Inflammatory macrophage treated with lipopolysaccharide for 1 hour (primary cell): ENCODE measurements at places on chromosomes 7 and 10.

- DNase-seq, result no peak
Observed at GRCh38 chr7:48428091-48428684, 256.9 kb downstream of the ABCA13 start.

DNA sequence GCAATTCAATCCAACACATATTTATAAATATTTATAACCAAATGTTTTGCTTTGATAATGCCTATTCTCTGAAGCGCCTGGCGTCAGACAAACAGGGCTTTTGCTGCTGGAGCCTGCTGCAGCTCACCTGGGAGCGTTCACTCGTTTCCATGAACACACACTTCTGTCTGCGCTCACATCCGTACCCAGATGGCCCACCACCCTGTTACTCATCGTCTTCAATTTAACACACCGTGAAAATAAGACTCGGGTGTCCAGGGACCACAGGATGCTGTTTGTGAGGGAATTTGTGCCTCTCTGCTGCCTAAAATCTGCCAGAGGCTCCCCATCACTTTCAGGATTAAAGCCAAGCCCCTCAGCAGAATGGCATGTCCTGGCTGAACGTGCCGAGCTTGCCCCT, 74.1 kb downstream of the SLIT1 start:
- no peak for DNase-seq

DNA sequence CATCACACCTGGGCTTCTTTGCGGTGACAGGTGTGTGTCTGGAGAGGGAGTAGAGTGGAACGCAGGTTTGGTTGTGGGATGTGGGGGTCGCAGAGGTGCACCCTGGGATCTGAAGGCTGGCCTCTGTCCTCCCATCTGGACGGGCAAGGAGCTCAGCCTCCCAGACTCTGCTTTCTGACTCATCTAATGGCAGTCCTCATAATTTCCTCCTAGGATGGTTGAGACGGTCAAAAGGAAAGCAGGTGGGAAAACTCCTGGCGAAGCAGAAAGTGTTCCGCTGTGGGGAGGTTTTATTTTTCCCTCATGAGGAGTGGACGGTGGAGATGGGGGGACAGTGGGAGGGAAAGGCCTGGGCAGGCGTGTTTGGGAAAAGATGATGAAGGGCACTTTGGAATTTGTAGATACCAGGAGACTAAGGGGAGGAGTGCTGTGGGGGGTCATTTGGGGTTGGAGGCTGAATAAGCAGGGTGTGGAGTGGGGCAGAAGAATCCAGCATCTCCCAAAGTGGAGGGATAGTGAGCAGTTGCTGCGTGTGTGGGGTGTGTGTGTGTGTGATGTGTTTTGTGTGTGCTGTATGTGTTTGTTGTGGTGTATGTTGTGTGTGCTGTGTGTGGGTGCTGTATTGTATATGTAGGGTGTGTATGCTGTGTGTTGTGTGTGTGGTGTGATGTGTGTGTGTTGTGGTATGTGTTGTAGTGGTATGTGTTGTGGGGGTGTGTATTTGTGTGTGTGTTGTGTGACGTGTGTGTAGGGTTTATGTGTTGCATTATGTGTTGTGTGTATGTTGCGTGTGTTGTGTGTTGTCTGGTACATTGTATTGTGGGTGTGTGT, 97.2 kb upstream of the PODXL start:
- no peak for DNase-seq

DNA sequence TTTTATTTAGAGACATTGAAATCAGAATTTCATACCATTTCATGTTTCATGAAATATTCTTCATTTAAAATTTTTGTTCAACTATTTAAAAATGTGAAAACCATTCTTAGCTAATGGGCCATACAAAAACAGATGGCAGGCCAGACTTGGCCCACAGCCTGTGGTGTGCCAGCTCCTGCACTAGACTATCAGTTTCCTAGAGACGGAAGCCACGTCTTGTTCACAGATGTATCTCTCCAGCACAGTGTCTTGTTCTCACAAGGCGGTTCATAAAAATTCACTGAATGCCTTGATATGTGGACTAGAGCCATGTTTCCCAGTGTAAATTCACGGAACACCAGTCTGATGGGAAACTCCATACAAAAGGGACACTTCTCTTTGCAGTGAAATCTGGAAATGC, 216.0 kb downstream of the KCNMA1 start:
- no peak for DNase-seq

GRCh38 chr10:99395750-99396445, 34.5 kb downstream of the GOT1 start:
- DNase-seq, result no peak

DNA sequence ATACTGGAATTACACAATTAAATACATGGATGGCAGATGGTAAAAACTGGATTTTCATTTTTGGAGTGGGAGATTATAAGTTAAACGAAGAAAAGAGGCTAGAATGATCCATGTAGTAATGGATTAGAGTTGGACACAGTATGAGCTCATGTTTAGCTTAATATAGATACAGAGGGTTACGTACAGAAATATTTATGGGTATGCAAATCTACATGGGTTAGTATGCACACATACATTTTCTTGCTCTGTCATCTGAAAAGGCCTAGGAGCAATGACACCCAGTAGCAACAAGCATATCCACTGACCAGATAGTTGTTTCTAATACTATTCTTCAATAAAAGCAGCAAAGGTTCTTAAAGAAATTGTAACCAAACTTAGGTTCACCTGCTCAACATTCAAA, 366.4 kb downstream of the SEMA3D start:
- no peak for DNase-seq

GRCh38 chr7:129017933-129018538, 36.9 kb downstream of the TNPO3 start:
- no peak for DNase-seq

GRCh38 chr10:65194555-65194954, 1673.4 kb downstream of the REEP3 start:
- DNase-seq, result no peak

GRCh38 chr10:2777666-2778355, 289.5 kb upstream of the PFKP start:
- no peak for DNase-seq

DNA sequence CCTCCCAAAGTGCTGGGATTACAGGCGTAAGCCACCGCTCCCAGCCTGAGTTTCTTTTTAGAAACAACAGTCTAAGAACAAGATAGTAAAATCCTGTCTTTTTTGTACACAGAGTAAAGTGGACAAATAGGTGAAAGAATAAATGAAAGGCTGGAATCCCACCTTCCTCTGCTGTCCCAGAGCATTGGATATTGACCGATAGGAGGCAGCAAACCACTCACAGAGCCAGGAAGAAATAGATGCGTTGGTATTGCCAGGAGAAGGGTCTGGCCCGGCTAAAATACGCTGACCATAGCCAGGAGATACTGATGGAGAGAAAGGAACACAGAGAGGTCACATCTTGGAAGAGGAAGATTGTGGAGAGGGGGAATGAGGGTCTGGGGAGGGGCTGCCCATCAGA, 11.4 kb upstream of the ZNF12 start:
- no peak for DNase-seq

GRCh38 chr7:141754939-141755338, 9.0 kb upstream of the TAS2R3 start:
- peak; percentile 66 for DNase-seq

GRCh38 chr10:20809631-20810030, 87.5 kb downstream of the NEBL start:
- no peak for DNase-seq

DNA sequence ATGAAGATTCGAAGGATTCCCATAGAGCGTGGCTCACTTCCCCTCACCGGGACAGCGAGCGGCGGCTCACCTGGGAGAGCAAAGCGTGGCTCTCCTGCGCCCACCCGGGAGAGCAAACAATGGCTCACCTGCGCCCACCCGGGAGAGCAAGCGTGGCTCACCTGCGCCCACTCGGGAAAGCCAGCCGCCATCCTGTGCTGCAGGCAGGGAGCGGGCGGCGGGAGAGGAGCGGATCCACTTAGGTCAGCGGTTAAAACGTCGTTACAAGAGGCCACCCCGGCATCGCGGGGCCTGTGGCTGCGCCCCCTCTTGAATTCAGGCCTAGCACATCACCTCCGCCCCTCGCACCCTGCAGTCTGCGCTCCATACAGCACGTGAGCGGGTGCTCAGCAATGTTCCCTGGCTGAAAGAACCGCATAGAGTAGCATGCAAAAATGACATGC, 461 bp upstream of the FIGNL1 start:
- DNase-seq, result no peak

DNA sequence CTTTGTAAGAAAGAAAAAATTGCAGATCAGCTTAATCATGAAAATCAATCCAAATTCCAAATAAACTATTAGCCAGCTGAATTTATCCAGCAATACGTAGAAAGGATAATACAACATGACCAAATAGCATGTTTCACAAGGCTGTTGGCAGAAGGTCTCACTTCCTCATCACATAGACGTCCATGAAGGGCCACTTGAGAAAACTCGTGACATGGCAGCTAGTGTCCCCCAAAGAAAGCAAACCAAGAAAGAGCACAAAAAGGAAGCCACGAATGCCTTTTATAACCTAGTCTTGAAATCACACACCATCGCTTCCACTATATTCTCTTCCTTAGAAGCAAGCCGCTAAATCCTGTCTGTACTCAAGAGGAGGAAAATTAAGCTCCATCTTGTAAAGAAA, 105.6 kb upstream of the NRBF2 start:
- peak; percentile 58 for DNase-seq

- no peak for DNase-seq
Observed at GRCh38 chr7:139630643-139631519, 107.4 kb downstream of the CLEC2L start.

DNA sequence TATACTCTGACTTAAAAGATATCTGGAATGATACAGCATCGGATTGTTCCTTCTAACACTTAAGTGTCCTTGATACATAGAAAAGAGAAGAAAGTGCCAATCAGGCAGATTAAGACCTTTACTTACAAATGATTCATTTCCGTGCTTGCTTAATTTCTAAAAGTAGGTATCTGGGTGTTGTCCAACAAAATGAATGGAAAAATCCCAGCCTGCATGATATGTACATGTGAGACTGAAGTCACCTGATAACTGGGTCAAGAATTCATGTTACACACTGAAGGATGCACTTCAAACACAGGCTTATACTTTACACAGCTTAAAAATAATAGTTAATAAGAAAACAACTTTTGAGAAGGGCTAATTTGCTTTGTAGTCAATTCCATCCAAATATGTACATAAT, 25.2 kb upstream of the PLXDC2 start:
- no peak for DNase-seq

DNA sequence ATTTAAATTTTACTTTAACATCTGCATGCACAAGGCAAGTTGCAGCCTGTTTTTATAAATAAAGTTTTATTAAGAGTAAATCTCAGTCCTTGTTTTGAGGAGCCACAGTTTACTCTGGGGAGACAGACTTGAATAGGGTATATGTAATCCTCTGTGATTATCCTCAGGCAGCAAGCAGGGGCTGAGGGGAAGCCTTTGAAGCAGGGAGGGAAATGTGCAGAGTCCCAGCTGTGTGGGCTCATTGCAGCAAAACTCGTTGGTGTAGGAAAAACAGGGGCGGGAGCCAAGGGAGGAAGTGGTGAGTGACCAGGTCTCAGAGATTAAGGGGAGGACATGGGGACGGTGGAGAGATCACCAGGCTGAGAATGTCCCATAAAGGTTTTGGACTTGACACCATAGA, 34.3 kb upstream of the SMC3 start:
- DNase-seq, result peak; percentile 91

DNA sequence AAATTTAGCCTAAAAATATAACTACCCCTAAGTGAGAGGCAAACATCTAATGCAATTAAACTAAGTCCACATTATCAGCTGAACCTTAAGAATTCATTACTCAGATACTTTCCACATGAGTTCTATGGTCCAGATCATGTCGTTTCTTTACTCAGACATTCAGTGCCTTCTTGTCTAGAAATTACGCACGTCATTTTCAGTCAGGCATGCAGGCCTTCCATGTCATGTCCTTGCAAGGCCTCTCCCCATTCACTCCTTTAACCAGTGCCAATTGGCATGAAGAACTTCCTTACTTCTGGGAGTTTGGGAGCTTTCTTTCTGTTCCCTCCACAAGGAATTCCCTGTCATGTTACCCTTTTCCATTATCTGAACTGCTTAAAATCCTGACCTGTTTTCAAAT, 118.8 kb downstream of the NRP1 start:
- DNase-seq, result no peak

DNA sequence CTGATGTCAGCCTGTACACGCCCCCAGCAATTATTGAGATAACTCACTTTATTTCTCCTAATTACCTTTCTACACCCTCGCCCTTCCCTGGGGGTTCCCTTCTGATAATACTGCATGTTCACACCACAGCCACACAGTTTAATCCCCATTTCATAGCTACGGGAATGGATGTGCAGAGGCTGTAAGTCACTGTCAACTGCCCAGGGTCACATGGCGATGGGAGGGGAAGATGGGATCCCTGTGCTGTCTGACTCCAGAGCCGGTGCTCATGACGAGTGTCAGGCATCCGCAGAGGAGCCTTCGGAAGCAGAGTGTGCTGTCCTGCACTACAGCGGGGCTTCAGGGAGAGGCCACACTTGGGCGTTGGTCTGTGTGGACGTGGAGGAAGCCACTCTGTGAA, 688.7 kb downstream of the SDK1 start:
- DNase-seq, result no peak

GRCh38 chr10:82190432-82191260, 315.7 kb downstream of the NRG3 start:
- DNase-seq, result no peak

- peak; percentile 64 for DNase-seq
Observed at GRCh38 chr7:41010967-41011366, 691.9 kb downstream of the INHBA start.

GRCh38 chr7:149494738-149495368, 2.8 kb downstream of the ZNF746 start:
- DNase-seq, result peak; percentile 77

DNA sequence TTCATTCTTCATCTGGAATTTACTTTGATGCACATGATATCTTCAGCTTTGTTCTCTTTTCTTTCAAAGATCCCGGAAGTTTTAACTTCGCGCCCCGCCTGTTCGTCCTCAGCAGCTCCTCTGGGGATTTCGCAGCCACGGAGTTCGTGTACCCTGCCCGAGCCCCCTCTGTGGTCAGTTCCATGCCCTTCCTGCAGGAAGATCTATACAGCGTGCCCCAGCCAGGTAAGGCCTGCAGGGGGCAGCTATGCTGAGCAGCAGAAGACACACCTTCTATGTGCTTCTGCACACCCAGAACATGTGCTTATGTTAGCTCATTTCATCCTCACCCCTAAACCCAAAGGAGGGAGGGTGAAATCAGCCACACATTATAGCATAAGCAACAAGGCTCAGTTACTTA, 79.7 kb upstream of the LYZL2 start:
- no peak for DNase-seq

- DNase-seq, result no peak
Observed at GRCh38 chr10:103066141-103067098, 126.7 kb downstream of the NT5C2 start.

DNA sequence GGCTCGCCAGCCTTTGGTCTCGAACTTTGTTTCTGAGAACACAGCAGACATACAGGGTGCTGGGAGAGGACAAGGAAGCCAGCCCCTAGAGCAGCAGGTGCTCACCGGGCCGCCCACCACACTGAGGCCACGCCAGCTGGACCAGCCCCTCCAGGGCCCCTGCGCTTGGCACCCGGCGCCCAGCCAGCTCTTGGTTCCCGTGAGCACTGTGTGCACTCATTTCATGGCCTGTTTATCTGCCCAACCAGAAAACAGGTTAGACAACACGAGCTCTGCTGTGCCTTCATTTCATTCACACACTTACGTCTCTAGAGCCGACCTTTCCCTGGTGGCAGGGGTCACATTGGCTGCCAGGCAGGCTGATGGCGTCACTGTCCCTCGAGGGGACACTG, 104.0 kb downstream of the CYTH3 start:
- DNase-seq, result no peak

GRCh38 chr7:8567626-8568025, 134.2 kb downstream of the NXPH1 start:
- no peak for DNase-seq
